ENCODE measurements at places on chromosomes 3 and 15.

GRCh38 chr3:111314898-111315297 is 227.1 kb upstream of the CD96 start:
- DNase-seq, result no peak

DNA sequence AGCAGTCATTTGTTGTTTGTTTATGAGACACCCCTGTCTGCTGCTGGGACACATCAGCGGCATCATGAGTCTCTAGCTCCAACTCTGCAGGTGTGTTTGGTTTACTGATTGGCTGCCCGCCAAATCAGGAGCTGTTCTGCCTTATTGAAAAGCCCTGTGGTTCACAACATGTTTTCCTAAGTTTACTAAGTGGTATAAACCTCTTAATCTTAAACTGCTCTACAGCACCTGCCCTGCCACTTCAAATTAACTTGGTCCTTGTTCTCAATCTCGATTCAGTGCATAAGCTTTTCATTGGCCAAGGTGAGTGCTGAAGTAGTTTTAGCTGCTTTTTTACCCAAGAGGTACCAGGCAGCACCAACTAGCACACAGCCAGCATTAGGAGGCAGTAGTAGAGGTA is 77.8 kb upstream of the WDR72 start:
- no peak for DNase-seq

- no peak for DNase-seq
Observed at GRCh38 chr3:9224490-9224889, 25.0 kb downstream of the SRGAP3 start.

DNA sequence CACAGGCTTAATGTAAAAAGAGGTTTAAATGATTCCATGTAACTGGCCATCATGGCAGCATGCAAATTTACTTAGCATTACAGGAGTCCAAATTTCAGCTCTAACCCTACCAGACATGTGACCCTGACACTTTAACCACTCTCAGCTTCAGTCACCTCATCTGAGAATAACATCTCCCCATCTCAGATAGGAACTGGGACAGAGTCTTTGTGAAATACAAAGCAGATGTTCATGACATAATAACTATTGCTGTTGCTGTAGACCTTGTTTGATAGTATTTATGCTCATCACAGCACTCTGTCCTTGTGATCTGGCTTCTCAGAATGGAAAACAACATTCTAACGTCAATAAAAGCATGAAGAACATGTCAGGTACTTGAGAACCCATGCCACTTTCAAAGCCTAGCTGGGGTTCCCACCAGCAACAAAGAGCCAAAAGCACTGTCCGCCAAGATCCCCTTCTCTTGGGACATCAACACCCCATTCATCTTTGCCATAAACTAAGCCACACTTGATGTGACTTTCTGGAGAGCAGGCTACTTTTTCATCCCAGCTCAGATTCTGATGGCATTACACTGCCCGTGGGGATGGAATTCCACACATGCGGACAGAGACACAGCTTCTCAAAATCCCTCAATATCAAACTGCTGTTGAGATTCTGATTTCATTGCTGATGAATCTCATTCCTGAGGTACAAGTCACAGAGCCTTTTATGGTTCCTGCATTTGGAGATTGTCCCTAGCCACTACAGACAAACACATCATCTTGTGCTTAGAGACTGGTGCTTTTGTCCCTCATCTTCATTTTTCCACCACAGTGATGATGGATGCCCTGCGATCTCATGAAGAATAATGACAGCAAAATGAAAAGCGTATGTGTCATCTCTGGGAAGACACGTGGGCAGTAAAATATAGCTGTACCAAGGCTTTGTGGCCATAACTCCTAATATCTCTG is 202.7 kb downstream of the TNIK start:
- peak; percentile 8 for DNase-seq

GRCh38 chr3:126537116-126537729 is 13.3 kb downstream of the CHST13 start:
- DNase-seq, result no peak

- no peak for DNase-seq
Observed at GRCh38 chr3:141385406-141386125, 17.3 kb downstream of the ZBTB38 start.

DNA sequence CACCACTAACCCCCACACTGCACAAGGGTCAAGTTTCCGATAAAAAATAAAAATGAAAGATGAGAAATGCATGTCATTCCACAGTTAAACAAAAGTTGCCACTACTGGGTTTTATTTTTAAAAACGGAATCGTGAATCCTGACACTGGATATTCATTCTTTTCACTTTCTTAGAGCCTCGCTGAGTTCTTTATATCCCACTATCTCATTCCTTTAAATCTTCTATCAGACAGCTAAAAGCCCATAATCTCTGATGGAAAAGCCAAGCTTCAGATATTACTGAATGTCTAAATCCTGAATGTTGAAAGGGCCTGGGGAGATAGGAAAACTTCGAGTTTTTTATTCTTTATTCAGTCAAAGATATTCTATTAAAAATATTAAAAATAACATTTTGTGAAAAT is 11.7 kb downstream of the RIOX2 start:
- DNase-seq, result no peak

- no peak for DNase-seq
Observed at GRCh38 chr15:59691194-59691805, 2.2 kb upstream of the BNIP2 start.

- DNase-seq, result no peak
Observed at GRCh38 chr3:149316437-149316836, 17.0 kb downstream of the TM4SF18 start.

DNA sequence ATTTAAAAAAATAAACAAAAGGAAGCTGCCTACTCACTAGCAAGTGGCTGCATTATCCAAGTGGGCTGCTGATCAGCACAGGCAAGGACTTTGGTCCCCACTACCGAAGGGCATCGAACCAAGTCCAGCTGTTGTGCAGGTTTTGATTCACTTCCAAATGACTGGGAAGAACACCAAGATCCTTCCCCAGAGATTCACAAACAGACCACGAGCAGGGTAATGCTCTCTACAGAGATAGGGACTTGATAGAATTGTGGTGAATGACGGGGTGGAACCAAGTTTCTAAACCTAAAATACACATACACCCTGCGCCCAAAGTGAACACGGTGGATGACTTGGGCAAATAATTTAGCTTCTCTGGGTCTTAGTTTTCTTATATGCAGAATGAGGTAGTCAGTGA is 203.7 kb upstream of the ICE2 start:
- no peak for DNase-seq

DNA sequence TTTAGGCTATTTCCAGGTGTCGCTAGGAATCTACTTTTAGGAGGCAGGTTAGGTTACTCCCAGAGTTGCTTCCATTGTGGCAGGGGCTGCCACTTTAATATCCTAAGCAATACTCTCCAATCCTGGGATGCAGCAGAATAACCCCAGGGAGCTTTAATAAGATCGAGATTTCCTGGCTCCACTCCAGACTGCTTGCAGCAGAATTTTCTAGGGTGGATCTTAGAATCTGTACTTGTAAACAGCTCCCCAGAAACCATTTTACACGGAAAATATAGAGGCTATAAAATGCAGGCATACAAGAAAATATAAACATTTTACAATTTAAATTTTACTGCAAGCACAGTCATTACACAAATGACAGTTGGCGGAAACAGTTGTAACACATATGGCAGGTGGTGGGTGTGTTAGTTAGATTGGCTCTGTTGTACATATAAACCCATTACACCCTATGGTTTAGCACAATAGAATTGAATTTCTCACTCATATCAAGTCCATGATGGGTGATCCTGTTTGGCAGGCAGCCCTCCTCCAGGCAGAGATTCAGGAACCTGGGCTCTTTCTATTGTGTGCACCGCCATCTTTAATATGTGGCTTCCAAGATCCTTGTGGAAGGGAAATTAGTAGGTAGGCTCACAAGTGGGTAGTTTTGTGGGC is 35.0 kb upstream of the TNFAIP8L3 start:
- DNase-seq, result no peak

DNA sequence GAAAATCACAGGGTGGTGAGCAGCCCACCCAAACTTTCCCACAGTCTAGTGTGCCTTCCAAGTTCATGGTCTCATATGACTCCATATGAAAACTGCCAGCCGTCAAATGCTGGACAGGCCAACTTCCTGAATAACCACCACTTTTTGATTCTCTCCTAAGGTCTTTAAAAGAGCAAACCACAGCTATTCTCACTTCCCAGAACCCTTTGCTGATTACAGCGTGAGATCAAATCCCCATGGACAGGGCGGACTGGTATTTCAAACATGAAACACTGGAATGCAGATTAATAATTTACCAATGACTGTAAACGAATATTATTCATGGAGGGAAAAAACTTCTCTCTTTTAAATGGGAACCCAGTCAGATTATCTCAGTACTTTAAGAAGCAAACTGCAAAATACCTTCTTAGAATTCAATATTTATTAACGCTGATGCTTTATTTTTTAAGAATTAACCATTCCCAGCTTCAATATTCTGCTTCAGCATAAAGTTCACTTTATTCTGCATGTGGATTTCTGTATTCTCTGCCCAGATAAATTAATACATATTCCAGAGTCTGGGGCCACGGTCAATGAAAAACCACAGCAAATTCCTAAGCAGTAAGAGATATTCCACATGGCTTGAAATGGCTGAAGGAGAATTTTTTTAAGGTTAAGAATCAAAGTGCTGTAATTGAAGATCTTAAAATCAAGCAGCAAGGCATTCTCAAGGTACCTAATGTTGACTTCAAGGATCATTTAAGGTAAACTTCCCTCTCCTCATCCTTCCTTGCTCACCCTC is 42.9 kb downstream of the MYO1E start:
- DNase-seq, result peak; percentile 68

- DNase-seq, result no peak
Observed at GRCh38 chr3:121152573-121152972, 244.6 kb downstream of the STXBP5L start.

- DNase-seq, result no peak
Observed at GRCh38 chr3:161137260-161137659, 32.1 kb upstream of the B3GALNT1 start.

DNA sequence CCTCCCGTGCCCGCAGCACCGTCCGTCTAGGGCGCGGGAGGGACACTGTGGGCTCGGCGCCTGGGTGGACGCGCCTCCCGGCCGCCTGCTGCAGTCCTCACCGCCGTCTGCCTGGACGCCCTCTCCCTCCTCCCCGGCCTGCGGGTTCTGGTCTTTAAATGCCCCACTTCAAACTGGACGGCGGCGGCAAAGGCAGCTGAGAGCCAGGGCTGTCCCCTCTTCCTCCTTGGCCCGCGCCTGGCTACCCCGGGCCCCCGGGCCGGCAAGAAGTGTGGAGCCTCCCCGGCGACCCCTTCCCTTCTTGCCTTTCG is 426 bp downstream of the CBLB start:
- DNase-seq, result no peak

- no peak for DNase-seq
Observed at GRCh38 chr15:68812069-68812468, 8.6 kb downstream of the ANP32A start.

- peak; percentile 80 for DNase-seq
Observed at GRCh38 chr15:55279746-55280351, 9.8 kb downstream of the RAB27A start.

- DNase-seq, result no peak
Observed at GRCh38 chr3:79767905-79768267, at the start of gene ROBO1. Gene ROBO1, minus strand, starts transcription at chr3:79767998.

GRCh38 chr3:131439084-131439483 is 57.5 kb downstream of the NUDT16 start:
- no peak for DNase-seq

GRCh38 chr3:187922704-187923416 is 177.6 kb upstream of the BCL6 start:
- no peak for DNase-seq

DNA sequence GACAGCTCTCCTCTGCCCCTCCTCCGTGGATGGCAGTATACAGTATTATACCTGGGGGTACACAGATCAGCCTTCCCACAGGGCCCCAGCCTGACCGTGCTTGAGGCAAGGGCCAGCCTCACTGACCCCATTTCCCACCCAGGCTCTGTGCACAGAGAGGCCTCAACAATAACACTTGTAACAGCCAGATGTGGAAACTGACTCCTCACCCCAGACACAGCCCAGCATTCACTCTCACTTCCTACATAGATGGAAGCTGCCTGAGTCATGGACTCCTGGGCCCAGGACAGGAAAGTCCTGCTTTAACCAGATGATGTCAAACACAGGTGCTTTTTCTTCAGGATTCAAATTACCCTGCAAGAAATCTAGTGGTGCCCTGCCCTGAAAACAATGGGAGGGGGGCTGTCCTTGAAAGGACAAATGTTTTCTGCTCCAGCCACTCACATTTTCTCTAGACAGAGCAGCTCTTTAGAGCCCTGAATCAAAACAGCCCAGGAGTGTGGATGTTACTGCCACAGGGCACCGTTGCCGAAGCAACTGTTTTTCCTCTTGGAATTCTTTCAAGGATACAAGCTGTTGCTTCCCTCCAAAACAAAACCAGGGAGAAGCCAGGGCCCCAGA is 16.4 kb downstream of the CCDC12 start:
- DNase-seq, result no peak

GRCh38 chr3:186915806-186916796 is 14.2 kb upstream of the ST6GAL1 start:
- DNase-seq, result no peak

- DNase-seq, result no peak
Observed at GRCh38 chr15:91126080-91126479, 26.0 kb downstream of the SV2B start.

- no peak for DNase-seq
Observed at GRCh38 chr15:58374147-58374546, 57.6 kb upstream of the LIPC start.

GRCh38 chr3:109442531-109442930 is 105.2 kb upstream of the DPPA4 start:
- DNase-seq, result no peak

DNA sequence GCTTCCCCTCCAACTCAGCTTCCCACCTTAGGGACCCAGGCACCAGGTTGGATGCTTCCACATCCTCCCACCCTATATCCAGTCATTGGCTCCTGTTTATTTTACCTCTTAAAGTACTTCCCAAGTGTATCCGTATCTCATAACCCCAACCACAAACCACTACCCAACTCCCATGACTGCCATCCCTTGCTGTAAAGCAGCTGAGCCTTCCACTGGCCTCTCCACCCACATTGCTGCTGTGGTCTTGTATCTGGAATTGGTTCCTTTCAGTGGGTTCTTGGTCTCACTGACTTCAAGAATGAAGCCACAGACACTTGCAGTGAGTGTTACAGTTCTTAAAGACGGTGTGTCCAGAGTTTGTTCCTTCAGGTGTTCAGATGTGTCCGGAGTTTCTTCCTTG is 79.8 kb upstream of the HRH1 start:
- no peak for DNase-seq

GRCh38 chr3:101758224-101758623 is 20.8 kb upstream of the NXPE3 start:
- DNase-seq, result no peak

All from AG09309 (cell line).